ENCODE measurements at places on chromosomes 11 and 22. TPM values are rescaled to one million over a fixed set of nuclear protein-coding genes. Genes with fewer than 3 reads are reported as not detected.

DNA sequence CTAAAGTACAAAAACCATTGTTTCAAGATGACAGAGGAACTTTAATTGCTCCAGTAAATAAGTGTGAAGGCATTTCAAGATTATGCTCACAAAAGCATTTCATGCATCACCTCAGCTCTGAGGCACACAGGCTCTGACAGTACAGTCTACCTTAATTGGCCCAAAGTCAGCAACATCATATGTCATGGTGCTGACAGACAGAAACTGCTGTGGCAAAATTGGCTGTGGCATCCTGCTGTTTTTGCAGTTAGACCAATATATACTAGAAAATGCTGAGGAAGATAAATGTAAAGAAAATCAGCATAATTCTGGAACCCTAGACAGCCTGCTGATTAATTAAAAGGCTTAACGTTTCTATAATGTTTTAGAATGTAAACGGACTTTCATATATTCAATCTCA lies 34.9 kb upstream of the PPP2R1B start:
- no peak overlapping the region for H3K4me3 ChIP-seq
- DNase-seq, result no peak
- H3K27me3 ChIP-seq, result no peaks in the 10 kb centered on the region

DNA sequence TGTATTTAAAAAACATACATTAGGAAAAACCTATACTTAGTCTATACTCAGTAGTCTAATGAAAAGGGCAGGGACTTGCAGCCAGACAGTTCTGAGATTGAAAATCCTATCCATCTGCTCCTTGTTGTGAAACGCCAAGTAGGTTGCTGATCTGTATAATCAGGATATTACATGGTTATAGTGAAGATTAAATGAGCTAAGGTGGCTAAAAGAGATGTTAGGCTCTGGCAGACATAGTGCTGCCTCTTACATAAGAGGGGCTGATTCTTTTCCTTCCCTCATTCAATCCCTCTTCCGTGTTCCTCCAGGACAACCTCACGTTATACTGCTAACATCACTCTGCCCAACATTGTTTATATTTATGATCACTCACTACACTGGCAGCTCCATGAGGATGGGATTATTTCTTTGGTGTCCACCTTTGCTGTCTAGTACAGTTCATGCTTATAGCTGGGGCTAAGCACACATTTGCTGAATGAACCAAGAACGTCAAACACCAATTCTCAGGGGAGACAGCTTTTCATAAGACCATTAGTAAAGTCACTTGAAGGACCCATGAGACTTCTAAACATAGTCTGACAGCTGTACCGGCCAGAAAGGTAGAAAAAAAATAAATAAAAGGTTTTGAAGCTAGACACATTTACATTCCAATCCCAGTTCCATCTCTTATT lies 46.3 kb downstream of the GAB2 start:
- no peaks in the 10 kb centered on the region for H3K4me1 ChIP-seq
- H3K4me3 ChIP-seq, result no peak overlapping the region
- H3K36me3 ChIP-seq, result no peaks in the 10 kb centered on the region
- no peak overlapping the region for H3K27ac ChIP-seq

- DNase-seq, result no peak
- H3K27me3 ChIP-seq, result no peaks in the 10 kb centered on the region
- H3K4me3 ChIP-seq, result no peak overlapping the region
- H3K4me1 ChIP-seq, result peaks cover 53% of the 10 kb centered on the region
- H3K27ac ChIP-seq, result no peak overlapping the region
These were observed 2.5 kb downstream of the CHST1 start for GRCh38 chr11:45662665-45663485.

GRCh38 chr11:67442504-67443404 lies 522 bp downstream of the CORO1B start:
- H3K27me3 ChIP-seq, result no peaks in the 10 kb centered on the region
- H3K36me3 ChIP-seq, result peaks cover 4% of the 10 kb centered on the region
- H3K4me3 ChIP-seq, result peak overlapping the region; percentile 97
- peaks cover 37% of the 10 kb centered on the region for H3K4me1 ChIP-seq

DNA sequence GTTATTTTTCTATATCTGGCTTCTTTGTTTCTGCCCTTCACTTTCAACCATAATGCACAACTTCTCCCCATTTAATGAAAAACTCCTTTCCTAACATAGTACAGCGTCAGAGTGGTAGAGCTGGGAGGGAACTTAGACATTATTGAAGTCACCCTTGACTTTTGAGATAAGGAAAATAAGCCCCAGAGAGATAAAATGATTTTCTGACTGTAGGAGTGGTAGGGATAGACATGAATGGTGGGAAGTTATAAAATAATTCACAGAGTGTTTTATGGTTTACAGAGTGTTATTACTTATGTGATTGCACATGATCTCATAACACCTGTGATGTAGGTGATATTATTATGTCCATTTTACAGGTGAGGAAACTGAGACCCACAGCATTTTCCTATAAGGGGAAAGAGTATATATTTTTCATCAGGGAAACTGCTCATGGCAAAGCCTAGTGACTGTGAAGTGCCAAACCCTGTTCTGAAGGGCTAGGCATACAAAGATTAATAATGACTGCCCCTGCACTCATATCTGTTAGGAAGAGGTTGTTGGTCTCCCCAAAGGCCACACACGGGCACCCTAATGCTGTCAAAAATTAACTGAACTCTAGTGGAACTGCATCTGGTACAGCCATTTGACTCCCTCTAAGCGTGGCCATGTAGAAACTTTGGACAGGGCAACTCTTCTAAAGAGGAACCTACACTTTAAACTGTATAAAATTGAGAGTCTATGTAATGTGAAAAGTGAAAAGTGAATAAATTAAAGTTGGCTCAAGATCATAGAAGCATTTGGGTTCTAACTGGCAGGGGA lies 61.1 kb upstream of the PICALM start:
- no peak overlapping the region for H3K27ac ChIP-seq
- H3K27me3 ChIP-seq, result no peaks in the 10 kb centered on the region
- H3K4me3 ChIP-seq, result no peak overlapping the region
- no peak for DNase-seq
- H3K36me3 ChIP-seq, result no peaks in the 10 kb centered on the region
- no peaks in the 10 kb centered on the region for H3K4me1 ChIP-seq

- no peak overlapping the region for H3K4me3 ChIP-seq
- peak; percentile 30 for DNase-seq
- peaks cover 12% of the 10 kb centered on the region for H3K4me1 ChIP-seq
- no peaks in the 10 kb centered on the region for H3K36me3 ChIP-seq
These were observed 8.0 kb upstream of the SLCO2B1 start for GRCh38 chr11:75142714-75143419.

GRCh38 chr22:49021131-49021925 lies 806.3 kb downstream of the BRD1 start:
- H3K27ac ChIP-seq, result no peak overlapping the region
- no peaks in the 10 kb centered on the region for H3K4me1 ChIP-seq
- no peak overlapping the region for H3K4me3 ChIP-seq
- DNase-seq, result no peak
- no peaks in the 10 kb centered on the region for H3K36me3 ChIP-seq

GRCh38 chr22:45413368-45414211 lies at the start of the genes RIBC2 and SMC1B:
Gene RIBC2, plus strand, starts transcription at chr22:45413693. Its CDS starts 194 bp downstream, at chr22:45413887.
Gene SMC1B, minus strand, starts transcription at chr22:45413599. Its CDS starts 32 bp downstream, at chr22:45413567.
- peak within 1 kb of the TSS; percentile 3 for H3K4me3 ChIP-seq
- no peaks in the 10 kb centered on the region for H3K36me3 ChIP-seq
- peaks cover 12% of the 10 kb centered on the region for H3K4me1 ChIP-seq
- H3K27me3 ChIP-seq, result no peaks in the 10 kb centered on the region
- DNase-seq, result peak; percentile 71

GRCh38 chr11:1498262-1498661 lies 11.7 kb upstream of the MOB2 start:
- H3K4me1 ChIP-seq, result peaks cover 14% of the 10 kb centered on the region
- no peaks in the 10 kb centered on the region for H3K36me3 ChIP-seq
- H3K27me3 ChIP-seq, result no peaks in the 10 kb centered on the region

- no peaks in the 10 kb centered on the region for H3K27me3 ChIP-seq
- no peaks in the 10 kb centered on the region for H3K36me3 ChIP-seq
- no peak for DNase-seq
- no peaks in the 10 kb centered on the region for H3K4me1 ChIP-seq
- no peak overlapping the region for H3K4me3 ChIP-seq
- H3K27ac ChIP-seq, result no peak overlapping the region
These were observed 73.3 kb upstream of the FAR1 start for GRCh38 chr11:13595166-13595565.

GRCh38 chr11:115338476-115338875 lies 165.7 kb downstream of the CADM1 start:
- DNase-seq, result no peak
- H3K36me3 ChIP-seq, result no peaks in the 10 kb centered on the region
- no peaks in the 10 kb centered on the region for H3K27me3 ChIP-seq
- peaks cover under 1% of the 10 kb centered on the region for H3K4me1 ChIP-seq

DNA sequence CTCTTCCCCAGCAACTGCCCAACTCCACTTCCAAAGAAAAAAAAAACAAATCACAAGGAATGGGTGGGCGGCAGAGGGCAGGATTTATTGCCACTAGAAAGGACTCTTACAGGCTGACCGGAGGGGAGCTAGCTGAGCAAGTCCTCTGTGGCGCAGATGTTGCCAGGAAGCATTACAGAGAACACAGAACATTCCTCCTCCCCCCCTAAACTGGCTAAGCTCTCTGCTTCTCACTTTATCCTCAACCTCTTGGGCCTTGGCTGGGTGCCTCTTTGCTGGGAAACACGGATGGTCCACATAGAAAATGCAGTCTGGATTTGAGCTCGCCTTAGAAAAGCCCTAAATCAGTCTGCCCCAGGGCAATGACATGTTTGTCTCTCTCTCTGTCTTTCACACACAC lies 12.6 kb upstream of the FJX1 start:
- H3K27me3 ChIP-seq, result no peaks in the 10 kb centered on the region
- no peaks in the 10 kb centered on the region for H3K36me3 ChIP-seq
- no peak overlapping the region for H3K27ac ChIP-seq
- DNase-seq, result no peak

- no peak overlapping the region for H3K4me3 ChIP-seq
- no peak overlapping the region for H3K27ac ChIP-seq
- H3K36me3 ChIP-seq, result no peaks in the 10 kb centered on the region
- no peak for DNase-seq
These were observed 57.5 kb upstream of the PLET1 start for GRCh38 chr11:112318184-112318591.

- no peaks in the 10 kb centered on the region for H3K4me1 ChIP-seq
- no peaks in the 10 kb centered on the region for H3K36me3 ChIP-seq
- H3K4me3 ChIP-seq, result no peak overlapping the region
- no peaks in the 10 kb centered on the region for H3K27me3 ChIP-seq
These were observed 265.7 kb downstream of the OR4C45 start for GRCh38 chr11:50298182-50298988.

DNA sequence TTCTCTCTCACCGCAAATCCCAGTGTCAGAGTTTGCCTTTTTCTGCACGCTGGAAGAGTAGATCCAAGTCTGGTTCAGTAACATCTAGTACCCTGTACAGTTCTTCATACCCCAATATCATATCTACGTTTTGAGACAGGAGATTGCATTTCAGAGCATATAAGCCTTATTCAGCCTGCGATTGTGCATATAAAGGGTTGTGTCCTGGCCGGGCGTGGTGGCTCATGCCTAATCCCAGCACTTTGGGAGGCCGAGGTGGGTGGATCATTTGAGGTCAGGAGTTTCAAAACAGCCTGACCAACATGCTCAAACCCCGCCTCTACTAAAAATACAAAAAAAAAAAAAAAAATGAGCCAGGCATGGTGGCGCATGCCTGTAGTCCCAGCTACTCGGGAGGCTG lies 104.9 kb downstream of the MTNR1B start:
- no peak overlapping the region for H3K4me3 ChIP-seq
- no peak for DNase-seq
- no peak overlapping the region for H3K27ac ChIP-seq
- no peaks in the 10 kb centered on the region for H3K36me3 ChIP-seq
- no peaks in the 10 kb centered on the region for H3K27me3 ChIP-seq
- H3K4me1 ChIP-seq, result peaks cover 3% of the 10 kb centered on the region

DNA sequence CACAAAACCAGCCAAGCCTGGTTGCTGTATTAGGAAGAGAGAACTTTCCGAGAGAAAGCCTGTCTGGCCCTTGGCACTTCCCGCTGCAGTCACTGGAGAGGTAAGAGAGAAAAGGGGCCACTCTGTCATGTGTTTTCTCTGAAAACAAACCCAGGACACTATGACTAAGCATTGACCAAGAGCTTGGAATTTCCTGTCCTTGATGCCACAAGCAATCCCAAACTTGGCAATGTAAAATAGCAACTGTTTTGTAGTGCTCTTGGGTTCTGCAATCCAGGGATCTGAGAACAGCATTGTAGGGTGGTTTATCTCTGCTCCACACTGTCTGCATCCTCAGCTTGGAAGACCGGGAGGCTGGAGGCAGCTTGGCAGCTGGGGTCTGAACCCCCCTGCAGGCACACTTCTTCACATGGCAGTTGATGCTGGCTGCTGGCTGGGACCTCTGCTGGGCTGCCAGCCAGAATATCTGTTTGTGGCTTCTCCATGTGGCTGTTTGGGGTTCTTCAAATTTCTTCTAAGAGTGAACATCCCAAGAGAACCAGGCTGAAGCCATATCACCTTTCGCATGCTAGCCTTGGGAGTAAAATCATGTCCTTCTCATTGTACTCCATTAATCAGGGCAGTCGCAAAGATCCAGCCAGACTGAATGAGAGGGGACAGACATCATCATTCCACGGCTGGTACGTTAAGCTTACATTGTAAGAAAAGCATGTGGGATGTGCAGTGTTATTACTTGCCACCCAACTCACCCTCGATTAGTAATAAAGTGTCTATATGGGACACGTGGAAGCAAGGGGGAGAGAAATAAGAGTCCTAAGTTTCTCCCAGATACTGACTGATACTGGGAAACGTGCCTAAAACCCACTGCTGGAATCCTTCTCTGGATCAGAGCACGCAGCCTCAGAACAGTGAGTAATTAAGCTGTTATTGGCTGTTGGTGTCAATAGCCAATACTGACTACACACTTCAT lies 537.4 kb upstream of the B3GAT1 start:
- no peak overlapping the region for H3K4me3 ChIP-seq
- no peaks in the 10 kb centered on the region for H3K27me3 ChIP-seq
- peaks cover 51% of the 10 kb centered on the region for H3K4me1 ChIP-seq
- H3K27ac ChIP-seq, result peak overlapping the region; percentile 85
- H3K36me3 ChIP-seq, result no peaks in the 10 kb centered on the region
- peak; percentile 76 for DNase-seq

GRCh38 chr22:27919942-27920755 lies 1.1 kb upstream of the PITPNB start:
- peak overlapping the region; percentile 98 for H3K4me3 ChIP-seq
- peaks cover 22% of the 10 kb centered on the region for H3K4me1 ChIP-seq
- DNase-seq, result peak; percentile 8
- no peaks in the 10 kb centered on the region for H3K27me3 ChIP-seq
- peak overlapping the region; percentile 98 for H3K27ac ChIP-seq

DNA sequence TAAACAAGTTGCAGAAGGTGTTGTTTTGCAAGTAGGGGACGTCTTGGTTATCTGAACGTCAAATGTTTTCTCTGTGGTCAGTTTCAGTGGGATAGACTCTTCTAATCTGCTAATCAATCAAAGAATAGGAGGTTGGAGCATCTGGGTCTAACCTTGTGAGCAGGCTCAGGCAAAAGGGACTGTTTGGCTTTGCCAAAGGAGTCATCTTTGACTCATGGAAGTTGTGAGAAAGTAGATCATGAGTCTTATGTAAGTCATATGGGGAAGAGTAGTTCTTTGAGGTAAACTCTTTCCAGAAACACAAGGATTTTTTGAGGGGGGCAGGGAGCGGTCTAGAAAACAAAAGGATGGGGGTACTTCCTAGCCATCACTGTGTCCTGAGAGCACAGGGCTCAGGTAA lies 27.1 kb upstream of the TOP3B start:
- DNase-seq, result no peak
- no peaks in the 10 kb centered on the region for H3K27me3 ChIP-seq
- H3K4me1 ChIP-seq, result no peaks in the 10 kb centered on the region
- H3K27ac ChIP-seq, result no peak overlapping the region
- H3K36me3 ChIP-seq, result no peaks in the 10 kb centered on the region

Gene GGT5
- total RNA-seq, result 90.0 TPM

Gene GAL3ST3
- total RNA-seq, result 49.2 TPM

Gene IGHMBP2
- 10.5 TPM for total RNA-seq

Gene ST14
- total RNA-seq, result 101 TPM

Gene TCF20
- total RNA-seq, result 82.4 TPM

Gene SMCO4
- total RNA-seq, result 127 TPM

Gene GAS2L1
- 16.0 TPM for total RNA-seq

Gene EMID1
- 17.2 TPM for total RNA-seq

Gene RCOR2
- total RNA-seq, result not detected

Gene MMP1
- not detected for total RNA-seq

Measured in thyroid gland (tissue), 4 donors.